ENCODE measurements at places on chromosomes 6 and 20.

GRCh38 chr6:130245267-130245666 lies 22.5 kb upstream of the SAMD3 start:
- no peak for DNase-seq

GRCh38 chr20:40681684-40682083 lies 7.4 kb downstream of the MAFB start:
- no peak for DNase-seq

- DNase-seq, result no peak
Observed at GRCh38 chr6:115363379-115363778, 697.3 kb downstream of the FRK start.

- no peak for DNase-seq
Observed at GRCh38 chr6:106145144-106145543, 59.0 kb downstream of the PRDM1 start.

DNA sequence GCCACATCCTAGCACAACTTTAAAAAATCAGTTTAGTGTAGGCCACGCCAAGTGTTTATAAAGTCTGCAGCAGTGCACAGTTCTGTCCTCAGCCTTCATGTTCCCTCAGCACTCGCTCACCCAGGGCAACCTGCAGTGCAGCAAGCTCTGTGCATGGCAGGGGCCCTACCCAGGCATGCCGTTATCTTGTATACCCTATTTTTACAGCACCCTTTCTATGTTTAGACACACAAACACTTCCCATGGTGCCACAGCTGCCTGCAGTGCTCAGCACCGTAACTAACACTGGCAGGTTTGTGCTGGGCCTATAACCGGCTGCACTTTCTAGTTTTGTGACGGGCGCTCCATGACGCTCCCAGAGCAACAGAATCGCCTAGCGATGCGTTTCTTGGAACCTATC lies 43.8 kb downstream of the ZBTB46 start:
- DNase-seq, result no peak

DNA sequence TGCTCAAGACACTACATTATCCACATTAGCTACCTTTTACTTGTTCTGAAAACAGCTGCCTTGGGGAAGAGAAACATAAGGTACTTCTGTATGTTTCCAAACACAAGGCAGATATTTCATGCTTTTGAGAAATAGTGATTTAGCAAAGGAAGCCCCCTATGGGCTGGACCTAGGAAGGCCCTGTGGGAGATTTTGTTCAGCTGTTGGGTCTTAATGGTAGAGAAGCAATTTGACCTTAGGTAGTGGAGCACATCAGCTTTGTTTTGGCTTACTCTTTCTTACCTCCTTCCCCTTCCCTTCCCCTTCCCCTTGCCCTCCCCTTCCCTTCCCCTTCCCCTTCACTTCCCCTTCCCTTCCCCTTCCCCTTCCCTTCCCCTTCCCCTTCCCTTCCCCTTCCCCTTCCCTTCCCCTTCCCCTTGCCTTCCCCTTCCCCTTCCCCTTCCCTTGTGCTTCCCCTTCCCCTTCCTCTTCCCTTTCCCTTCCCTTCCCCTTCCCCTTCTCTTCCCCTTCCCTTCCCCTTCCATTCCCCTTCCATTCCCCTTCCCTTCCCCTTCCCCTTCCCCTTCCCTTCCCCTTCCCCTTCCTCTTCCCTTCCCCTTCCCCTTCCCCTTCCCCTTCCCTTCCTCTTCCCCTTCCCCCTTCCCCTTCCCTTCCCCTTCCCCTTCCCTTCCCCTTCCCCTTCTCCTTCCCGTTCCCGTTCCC lies 84.6 kb downstream of the ANKS1A start:
- no peak for DNase-seq

All from stimulated activated CD4-positive, alpha-beta T cell treated with anti-CD3 and anti-CD28 coated beads, Interleukin-2, amount 100 ng/mL, for 48 hours (primary cell).